Right lung (tissue), 10 donors: ENCODE measurements at places on chromosomes 13 and 19. TPM values are rescaled to one million over a fixed set of nuclear protein-coding genes. Genes with fewer than 3 reads are reported as not detected.

TMPRSS9 gene
- 0.52 TPM for polyA plus RNA-seq

RGS9BP gene
- polyA plus RNA-seq = 0.10 TPM

DACH1 gene
- 47.1 TPM for polyA plus RNA-seq

ZNF728 gene
- polyA plus RNA-seq = 0.27 TPM

ZNF442 gene
- 7.1 TPM for polyA plus RNA-seq

DNA sequence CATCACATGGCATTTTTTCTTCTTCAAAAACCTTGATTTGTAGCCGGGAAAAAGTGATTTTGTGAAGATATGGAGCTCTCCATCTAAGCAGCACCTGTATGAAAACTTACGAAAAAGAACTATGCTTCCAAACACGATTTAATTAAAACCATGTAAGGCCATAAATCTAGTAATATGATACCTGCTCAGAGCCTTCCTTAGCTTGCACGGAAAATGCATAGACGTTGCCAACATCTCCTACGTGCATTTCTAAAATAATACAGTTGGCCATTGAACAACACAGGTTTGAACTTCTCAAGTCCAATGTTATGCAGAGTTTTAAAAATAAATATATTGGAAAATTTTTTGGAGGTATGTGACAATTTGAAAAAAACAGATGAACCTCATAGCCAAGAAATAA is 59.1 kb upstream of the RNF113B start:
- DNase-seq = no peak

GRCh38 chr19:33634361-33635091 is 12.8 kb downstream of the CHST8 start:
- DNase-seq = no peak

GRCh38 chr19:46546194-46546896 is 50.7 kb upstream of the PNMA8B start:
- peak; percentile 47 for DNase-seq

- no peak for DNase-seq
Observed at GRCh38 chr19:16180611-16181010, 4.6 kb upstream of the FAM32A start.

GRCh38 chr13:45928176-45928575 is 76.6 kb upstream of the SIAH3 start:
- no peak for DNase-seq

GRCh38 chr13:29503041-29503837 is 92.2 kb downstream of the SLC7A1 start:
- DNase-seq = no peak

DNA sequence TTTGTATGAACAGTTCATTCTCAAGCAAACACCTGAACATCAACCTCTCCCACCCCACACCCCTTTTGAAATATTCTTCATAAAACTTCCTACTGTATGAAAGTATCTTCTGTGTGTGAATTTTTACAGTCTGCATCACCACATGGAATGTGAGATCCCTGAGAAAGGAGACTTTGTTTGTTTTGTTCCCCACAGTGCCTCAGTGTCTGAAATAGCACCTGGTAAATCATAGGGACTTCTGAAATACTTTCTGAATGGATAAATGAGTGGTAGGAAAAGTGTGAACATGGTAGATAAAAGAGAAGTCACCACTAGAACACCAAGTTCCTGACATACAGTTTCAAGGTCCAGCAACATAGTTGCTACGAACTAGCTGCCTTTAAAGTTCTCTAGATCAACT is 1071.2 kb downstream of the EFNB2 start:
- no peak for DNase-seq

DNA sequence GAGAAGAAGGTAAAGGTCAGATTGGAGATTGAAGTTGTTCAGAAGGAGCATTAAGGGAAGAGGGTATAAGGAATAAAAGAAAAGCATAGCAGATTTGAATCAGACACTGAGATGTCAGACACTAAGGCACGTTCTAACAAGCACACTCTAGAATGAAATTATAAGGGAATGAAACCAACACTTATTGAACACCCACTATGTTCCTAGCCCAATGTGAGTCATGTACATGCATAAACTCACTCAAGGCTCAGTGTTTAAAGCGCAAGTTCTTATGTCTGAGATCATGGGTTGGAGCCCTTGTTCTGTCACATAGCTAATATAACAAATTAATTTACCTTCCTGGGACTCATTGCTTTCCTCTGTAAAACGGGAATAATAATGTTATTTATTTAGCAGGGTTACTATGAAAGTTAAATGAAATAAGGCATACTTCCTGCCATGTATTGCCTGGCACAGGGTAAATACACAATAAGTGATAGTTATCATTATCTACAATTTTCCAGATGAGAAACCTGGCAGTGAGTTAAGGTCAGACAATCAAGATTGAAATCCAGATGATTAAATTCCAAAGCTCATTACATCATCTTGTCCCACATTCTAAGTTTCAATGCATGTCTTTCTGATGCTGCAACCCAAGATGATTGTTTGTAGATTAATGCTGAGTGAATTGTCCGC is 68.3 kb upstream of the DACH1 start:
- DNase-seq = no peak

GRCh38 chr13:40993987-40994386 is 25.1 kb downstream of the ELF1 start:
- DNase-seq = peak; percentile 51

DNA sequence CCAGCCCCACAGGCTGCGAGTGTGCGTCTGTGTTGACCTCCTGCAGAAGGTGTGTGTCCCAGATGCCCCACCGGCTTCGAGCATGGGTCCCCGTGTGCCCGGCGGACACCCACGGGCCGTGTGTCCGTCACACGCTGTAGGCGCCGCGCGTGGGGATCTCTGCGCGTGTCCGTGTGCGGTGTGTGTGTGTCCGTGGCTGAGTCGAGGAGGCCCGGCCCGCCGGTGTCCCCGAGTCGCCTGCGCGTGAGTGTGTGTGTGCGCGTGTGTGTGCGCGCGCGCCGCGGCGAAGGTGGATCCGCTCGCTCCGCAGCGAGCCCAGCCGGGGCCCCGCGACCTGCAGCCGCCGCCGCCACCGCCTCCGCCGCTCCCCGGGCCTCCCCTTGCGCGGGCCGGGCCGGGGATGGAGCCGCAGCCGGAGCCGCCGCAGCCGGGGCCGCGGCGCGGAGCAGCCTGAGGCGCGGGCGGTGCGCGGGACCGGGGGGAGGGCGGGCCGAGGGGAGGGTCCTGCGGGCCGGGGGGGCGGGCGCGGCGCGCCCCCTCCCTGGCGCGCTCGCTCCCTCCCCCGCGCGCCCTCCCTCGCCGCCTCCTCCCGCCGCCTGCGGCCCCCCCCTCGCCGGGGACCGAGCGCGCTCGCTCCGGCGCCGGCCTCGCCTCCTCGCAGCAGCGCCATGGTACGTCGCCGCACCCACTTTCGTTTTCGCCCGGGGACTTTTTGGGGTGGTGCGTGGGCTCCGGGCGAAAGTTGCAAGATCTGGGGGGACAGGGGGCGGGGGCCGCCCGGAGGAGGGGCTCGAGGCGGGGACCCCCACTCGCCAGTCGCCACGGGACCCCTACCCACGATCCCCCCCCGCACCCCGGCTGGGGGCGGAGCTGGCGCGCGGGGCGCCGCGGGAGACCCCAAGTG is 7.1 kb upstream of the NFIC start:
- DNase-seq = no peak

DNA sequence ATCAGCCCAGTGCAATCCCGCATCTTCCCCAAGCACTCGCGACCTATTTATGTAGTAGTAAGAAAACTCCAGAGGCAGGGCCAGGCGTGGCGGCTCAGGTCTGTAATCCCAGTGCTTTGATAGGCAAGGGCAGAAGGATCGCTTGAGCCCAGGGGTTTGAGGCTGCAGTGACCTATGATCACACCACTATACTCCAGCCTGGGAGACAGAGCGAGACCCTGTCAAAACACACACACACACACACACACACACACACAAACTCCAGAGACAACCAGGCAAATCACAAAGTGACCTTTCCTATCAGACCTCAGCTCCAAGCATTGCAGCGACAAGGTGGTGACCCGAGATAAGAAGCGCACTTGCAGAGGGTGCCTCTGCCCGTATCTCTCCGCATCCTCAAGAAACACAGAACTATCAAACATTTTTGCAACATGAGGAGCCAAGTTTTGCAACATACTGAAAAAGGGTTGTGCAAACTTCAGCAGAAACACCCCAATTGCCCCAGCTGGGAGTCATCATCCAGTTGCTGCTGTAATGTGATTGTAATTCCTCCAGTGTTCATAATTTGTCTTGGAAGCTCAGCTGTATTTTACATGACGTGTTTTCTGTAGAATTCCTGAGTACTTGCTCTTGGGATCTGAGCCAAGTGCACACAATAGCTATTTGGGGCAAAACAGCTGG is 8.7 kb upstream of the KLF2 start:
- DNase-seq = peak; percentile 95

- DNase-seq = no peak
Observed at GRCh38 chr13:41061914-41062837, 867 bp downstream of the WBP4 start.

DNA sequence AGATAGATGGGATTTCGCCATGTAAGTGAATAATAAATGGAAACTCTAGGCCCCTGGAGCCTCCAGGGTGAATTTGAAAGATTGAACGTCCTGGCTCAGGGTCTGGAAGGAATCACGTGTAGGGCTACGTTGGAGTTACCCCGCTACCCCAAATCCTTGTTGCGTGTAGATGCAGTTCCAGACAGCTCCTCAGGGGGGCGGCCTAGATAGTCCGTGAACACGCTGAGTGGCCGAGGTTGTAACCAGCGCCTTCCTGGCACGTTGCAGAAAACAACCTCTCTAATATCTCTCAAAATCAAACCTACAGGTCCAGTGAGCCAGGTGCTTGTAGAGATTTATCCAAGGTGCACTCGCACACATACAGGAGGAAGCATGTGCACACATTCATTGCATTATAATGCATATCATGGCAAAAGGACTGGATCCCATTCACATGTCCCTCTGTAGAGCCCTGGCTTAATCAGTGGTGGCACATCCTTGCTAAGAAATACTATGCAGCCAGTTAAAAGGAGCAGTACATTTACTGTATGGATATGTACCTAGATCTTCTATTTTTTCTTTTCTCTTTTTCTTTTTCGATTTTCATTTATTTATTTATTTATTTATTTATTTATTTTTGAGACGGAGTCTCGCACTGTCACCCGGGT is 2.5 kb upstream of the KEAP1 start:
- no peak for DNase-seq

DNA sequence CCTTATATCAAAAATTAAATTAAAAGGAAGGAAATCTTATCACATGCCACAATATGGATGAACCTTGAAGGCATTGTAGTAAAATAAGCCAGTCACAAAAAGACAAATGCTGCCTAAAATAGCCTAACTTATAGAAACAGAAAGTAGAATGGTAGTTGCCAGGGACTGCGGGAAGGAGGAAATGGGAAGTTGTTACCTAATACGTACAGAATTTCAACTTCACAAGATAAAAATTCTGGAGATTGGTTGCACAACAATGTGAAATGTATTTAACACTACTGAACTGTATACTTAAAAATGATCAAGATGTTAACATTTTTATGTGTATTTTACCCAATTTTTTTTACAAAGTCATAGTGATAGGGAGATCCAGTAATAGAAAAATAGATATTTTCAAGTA is 10.2 kb upstream of the N4BP2L2 start:
- no peak for DNase-seq

DNA sequence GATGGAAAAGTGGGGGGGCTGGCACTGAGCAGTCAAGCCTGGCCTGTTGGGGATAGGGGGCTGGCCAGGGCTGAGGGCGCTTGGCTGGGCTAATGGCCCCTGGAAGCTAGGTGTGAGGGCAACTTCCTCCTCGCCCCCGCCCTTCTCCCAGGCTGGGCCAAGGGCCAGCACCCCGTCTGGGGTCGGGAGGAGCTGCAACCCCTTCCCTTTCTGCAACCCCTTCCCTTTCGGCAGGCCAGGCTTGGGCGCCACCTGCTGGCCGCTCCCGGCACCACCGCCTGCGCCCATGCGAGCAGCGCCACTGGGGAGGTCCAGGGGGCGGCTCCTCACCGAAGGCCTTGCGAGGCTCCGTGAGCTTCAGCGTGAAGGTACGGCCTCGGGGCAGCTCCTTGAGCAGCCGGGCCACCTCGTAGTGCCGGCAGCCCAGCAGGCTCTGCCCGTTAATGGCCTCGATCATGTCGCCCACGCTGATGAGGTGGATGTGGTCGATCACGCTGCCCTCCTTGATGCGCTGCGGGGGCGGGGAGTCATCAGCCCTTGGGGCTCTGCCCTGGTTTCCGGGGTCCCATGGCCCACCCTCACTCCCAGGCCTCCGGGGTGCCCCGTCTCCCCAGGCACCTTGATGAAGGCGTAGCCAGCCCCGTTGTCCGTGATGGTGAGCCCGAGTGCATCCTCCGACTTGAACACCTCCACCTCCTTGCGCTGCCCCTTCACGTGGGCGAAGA is 5.0 kb upstream of the PTGER1 start:
- no peak for DNase-seq

GRCh38 chr13:74047931-74048600 is 86.1 kb downstream of the KLF12 start:
- DNase-seq = peak; percentile 26

DNA sequence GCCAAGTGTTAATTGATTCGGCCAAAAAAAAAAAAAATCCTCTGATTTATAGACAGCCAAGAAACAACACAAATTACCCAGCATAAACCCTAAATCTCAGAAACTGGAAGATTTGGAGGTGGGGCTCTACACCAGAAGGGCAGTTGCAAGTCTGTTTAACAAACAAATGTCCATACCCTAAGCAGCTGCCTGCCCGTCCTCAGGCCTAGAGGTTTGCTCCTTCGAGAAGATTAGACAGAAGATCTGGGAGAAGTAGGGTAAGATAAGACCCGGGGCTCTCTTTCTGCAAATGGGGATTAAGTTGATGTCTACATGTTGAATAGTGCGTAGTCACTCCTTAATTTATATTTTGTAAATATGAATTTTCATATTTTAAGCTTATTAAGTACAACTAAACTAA is 3.4 kb upstream of the N4BP2L1 start:
- DNase-seq = no peak

GRCh38 chr13:52411629-52412028 is 5.7 kb upstream of the THSD1 start:
- no peak for DNase-seq

GRCh38 chr13:20077086-20077485 is 83.8 kb downstream of the GJA3 start:
- no peak for DNase-seq

DNA sequence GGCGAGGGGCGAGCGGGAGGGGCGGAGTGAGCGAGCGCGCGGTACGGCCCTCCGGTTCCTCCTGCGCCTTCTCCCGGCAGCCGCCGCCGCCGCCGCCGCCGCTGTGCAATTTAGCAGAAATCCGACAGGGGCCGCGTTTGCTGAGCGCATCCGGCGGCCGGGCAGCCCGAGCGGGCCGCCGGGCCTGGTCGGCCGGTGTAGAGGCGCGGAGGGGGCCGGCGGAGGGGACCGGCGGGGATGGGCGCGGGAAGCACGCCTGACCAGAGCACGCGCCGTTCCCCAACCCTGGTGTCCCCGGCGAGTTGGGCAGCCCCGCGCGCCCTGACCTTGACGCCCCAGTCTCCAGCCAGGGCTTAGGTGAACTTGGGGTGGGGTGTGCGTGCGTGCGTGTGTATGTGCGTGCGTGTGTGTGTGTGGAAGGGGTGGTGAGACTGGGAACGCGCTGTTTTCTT is 144.5 kb upstream of the ZNF536 start:
- DNase-seq = peak; percentile 63

DNA sequence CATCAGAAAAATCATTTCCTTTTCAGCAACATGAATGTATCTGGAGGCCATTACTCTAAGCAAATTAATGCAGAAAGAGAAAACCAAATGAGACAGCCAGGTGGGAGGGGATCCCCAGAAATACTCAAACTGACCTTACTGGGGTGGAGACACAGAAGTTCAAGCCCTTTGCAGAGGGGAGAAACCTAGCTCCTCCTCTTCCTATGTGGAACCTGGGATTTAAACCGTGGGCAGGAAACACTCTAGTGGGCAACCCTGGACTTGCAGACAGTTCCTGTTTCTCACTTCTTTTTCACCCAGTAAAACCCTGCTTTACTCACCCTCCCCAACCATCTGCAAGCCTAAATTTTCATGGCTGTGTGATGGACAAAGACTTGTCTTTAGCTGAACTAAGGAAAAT is 61.3 kb downstream of the SLITRK6 start:
- no peak for DNase-seq
